Dorsolateral prefrontal cortex (tissue), 122 donors: ENCODE measurements at places on chromosomes 3 and 15.

GRCh38 chr3:15501126-15501525 is 20.4 kb downstream of the COLQ start:
- no peak for DNase-seq

DNA sequence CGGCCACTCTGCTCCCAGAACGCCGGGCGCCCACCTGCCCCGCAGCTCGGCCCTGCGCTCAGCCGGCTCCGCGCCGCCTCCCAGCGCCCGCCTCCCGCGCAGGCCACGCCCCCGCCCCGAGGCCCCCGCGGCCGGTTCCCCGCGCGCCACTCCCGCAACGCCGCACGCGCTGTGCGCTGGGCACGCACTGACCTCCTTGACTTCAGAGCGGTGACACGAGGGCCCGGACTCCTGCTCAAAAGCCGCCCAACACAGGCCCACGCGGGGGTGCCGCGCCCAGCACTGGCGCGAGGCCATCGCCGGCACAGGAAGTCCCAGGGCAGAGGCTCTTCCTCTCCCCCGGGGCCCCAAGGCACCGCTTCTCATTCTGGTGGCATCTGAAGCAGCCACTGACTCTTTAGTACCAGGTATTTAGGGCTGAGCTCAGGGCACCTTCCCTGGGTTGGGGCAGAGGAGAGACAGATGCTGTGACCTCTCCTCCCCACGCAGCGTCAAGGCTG is 12.4 kb downstream of the TNK2 start:
- DNase-seq = no peak

GRCh38 chr3:126034481-126035361 is 49.2 kb downstream of the SLC41A3 start:
- no peak for DNase-seq

DNA sequence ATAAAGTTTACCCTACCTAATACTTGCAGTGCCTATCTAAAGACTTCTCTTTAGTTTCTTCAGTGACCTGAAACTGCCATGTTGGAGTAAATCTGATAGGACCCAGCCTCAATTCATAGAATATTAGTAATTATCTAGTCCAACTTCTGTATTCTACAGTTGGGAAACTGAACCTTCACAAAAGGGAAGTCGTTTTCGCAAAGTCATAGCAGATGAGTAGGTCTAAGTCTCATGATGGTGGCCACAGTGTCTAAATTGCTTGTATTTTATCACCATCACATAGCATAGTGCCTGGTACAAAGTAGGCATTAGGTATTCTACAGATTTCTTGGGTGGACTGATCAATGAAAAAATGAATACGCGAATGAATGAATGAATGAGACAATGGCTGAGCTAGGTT is 8.4 kb downstream of the GMNC start:
- DNase-seq = no peak

- no peak for DNase-seq
Observed at GRCh38 chr3:98513091-98513511, 9.6 kb downstream of the CLDND1 start.

DNA sequence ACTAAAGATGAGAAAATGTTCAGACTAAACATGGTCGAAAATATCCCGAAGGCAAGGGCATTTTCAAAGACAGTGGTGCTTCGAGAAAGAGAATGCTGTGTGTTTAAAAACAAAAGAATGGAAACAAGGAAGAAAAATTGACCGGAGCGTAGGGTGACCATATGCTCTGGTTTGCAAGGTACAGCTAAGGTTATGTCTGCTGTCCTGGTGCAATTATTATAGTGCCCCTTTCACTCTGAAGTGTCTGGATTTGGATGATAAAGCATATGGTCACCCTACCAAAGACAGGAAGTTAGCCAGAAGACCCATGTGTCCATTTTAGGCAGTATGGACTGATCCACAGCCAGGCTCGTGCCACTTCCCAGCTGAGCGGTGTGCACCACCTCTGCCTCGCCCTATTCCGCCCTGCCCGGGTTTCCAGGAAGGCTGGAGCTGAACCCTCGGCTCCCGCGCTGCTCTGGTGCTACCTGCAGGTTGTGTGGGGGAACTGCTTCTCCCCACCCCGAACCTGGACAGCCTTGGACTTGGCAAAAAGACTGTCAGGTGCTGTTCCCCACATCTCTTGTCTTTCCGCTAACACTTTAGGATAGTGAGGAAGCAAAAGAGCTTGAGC is 25.2 kb downstream of the GOLGA6D start:
- no peak for DNase-seq

DNA sequence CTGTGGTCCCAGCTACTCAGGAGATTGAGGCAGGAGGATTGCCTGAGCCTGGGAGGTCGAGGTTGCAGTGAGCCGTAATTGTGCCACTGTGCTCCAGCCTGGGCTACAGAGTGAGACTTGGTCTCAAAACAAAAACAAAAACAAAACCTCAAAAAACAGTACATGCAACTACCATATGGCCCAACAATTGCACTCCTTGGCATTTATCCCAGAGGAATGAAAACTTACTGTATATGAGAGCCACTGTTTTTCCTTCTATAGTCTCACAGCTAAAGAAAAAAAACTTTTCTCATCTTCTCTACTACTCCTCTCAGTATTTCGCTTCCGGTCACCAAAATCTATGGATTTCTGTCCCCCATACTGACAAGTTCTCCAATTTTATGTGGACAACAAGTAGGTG is 84.3 kb downstream of the FLNB start:
- no peak for DNase-seq

DNA sequence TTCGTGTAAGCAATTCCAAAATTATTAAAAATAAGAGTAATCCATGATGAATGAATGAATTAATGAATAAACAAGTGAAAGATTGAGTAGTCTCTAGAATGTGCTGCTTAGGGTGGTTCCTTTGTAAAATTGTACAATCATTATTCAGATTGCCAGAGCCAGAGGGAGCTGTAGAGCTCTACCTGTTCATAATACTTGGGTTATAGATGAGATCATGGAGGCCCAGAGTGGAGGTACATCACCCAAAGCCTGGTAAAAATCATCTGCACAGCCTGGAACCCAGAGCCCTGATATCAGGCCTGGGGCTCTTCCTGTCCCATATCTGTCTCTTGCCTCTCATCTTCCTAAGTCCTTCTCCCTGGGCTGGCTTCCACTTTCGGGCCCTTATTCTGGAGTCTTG is 297.2 kb downstream of the RPLP1 start:
- no peak for DNase-seq

DNA sequence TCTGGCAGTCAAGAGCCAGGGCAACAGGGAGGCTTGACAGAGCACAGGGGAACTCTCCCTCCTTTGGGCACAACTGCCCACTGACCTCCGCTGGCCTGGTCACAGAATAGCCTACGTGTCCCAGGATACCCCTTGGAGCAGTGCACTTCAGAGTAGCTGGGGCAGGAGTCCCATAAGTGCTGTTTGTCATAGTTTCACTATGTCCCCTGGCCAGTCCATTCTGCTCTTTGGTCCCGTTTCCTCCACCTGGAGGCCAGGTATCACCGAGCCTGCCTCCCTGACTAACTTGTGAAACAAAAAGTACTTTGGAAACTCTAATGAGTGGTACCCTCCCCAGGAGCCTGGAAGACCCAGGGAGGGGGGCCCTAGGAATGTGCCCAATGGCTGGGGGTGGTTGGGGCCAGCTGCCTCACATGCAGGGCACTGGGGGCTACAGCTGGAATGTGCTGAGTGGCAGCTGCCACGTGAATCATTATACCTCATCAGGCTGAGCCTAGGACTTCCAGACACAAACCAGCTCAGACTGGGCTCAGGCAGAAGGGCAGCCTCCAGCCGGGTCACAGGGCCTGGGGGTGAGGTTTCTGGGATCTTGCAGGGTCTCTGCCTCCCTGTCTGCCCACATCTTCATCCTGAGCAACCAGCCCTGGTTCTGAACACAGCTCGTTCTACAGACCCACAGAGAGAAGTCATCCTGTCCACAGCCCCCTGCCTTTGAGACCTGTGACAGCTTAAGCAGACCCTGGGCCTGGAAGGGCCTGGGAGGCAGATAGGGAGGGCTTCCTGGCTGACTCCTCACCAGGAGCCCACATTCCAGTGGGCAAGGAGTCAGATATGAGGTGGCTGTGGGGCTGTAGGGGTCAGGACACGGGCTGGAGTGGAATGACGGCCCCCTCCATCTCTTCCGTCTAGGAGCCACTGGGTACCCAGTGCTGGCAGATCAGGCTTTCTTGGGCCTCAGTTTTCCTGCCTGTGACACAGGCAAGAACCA is 914 bp upstream of the PTH1R start:
- DNase-seq = no peak

DNA sequence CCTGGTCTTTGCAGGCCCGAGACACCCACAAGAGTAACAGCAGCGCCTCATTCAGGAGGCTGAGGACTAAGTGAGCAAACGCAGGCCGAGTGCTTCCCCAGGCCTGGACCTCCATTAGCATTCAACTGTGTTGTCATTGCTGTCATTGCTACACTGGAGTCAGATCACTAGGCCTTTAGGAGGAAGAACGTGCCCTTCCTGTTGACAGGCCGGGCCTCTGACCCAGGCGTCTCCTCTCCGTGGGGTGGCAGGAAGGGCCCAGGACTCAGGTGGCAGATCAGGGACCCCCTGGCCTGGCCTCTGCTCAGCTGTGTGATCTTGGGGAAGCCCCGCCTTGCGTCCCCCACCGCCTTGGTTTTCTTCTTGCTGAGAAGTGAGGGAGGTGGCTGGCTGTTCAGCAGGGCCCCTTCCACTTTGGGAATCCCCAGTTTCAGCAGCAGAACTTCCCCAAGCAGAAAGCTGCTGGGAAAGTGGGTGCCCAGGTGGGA is 19.1 kb downstream of the ZDHHC19 start:
- DNase-seq = no peak

DNA sequence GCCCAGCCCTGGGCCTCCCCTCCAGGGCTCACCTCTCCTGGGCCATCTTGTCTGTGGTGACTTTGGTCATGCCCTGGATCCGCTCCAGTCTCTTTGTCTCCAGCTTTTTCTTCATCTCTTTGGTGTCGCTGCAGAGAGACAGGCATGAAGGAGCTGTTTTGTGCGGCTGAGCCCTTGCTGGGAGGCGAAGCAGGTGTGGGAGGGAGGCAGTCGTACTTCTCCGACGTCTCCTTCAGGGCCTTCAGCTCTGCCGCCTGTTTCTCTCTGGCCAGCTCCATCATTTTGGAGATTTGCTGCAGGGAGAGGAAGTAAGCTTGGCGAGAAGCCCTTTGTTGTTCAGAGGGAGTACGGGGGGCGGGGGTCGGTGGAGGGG is 7.7 kb upstream of the ANKRD63 start:
- DNase-seq = no peak

DNA sequence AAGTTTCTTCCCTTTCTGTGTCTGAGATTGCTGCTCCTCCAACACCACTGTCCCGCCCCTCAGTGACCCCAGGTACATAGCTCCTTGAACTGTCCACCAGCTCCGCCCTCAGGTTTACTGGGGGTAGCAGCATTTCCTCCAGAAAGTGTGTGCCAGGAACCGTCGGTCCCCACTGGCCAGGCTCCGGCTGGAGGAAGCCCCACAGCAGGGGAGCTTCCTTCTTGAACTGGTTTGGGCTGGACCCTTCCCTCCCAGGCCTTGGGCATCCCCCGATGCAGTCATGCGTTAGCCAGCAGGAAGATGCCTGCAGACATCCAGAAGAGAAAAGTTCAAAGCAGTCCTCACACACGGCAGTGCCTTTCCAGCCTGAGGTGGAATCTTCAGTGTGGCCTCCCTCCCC is 19.7 kb downstream of the PAK6 start:
- DNase-seq = no peak

- DNase-seq = no peak
Observed at GRCh38 chr3:195133013-195133412, 137.9 kb downstream of the XXYLT1 start.

DNA sequence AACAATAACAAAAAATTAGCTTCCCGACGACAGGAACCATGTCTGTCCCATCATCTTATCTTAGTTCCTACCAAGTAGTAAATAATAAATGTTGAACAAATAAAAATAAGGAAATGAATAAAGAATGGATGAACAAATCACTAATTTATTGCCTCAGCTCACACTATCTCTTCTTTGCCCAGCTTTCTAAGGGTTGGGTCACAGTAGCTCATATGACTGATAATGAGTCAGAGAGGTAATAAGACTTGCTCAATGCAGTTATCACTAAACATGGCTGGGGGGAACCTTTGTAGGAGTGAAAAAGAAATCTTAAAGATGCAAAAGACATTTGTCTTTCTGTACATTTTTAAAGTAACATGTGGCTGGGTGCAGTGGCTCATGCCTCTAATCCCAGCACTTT is 182.2 kb downstream of the WDR76 start:
- no peak for DNase-seq

DNA sequence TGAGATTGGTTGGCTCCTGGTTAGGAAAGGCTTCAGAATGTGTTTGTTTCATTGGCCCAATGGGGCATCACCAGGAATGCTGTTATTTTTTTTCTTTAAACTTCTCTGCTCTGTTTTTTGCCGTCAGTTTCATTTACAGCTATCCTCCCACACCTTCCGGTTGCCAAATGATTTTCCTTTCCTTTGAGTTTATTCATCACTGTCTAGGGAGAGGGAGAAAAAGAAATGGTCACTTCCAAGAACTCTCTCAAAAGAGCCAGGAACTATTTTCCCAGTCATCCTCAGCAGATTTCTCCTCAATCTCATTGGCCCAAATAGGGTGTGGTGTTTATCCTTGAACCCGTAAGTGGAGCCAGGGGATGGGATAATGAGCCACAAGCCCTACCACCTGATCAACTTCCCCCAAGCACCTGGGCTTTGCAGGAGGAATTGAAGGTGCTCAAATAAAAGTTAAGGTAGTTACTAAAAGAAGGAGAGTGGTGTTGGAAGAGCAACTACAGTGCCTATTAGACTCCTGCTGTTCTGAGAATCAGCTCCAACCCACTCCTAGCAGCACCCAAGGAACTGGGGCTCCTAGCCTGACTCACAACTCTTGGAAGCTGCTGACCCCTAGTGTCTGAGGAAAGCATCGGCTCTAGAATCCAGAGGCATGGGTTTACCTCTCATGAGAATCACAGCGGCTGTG is 183.8 kb upstream of the IL12A start:
- peak; percentile 85 for DNase-seq

DNA sequence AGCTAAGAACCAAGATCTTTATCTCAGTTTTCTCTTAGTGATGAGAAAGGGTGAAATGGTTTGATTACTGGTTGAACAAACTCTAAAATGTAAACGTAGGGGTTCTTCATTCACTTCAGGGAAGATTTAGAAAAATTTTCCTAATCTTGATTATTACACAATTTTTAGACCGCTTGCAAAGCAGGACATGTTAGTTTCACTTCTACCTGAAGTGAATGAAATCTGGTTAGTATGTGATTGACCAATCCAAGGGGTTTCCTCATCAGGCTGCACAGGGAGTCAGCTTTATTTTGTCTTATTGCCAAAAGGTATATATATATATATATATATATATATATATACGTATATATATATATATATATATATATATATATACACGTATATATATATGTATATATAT is 740.4 kb downstream of the TUSC7 start:
- DNase-seq = no peak

- DNase-seq = no peak
Observed at GRCh38 chr3:127427666-127428065, 139.8 kb upstream of the PRR20G start.

- DNase-seq = no peak
Observed at GRCh38 chr3:196075013-196075412, 6.9 kb downstream of the TFRC start.

DNA sequence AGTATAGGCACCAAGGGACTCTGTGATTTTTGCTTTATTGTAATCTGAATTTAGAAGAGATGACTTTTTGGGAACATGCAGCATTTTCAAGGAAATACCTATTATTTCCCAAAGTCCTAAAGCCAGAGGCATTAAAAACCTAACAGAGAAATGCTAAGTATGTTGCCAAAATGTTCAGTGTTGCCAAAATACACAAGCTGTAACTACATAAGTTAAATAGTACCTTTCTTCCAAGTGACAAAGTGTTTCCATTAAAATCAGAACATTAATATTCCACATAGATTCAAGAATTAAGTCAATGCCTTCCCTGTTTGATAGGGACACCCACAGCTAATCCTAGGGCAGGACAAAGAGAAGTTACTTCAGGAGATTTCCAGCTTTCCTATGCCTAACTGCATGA is 42.0 kb downstream of the MKRN2 start:
- no peak for DNase-seq
